Stimulated activated CD4-positive, alpha-beta T cell treated with anti-CD3 and anti-CD28 coated beads, Interleukin-15, amount 100 ng/mL, for 48 hours (primary cell): ENCODE measurements at places on chromosomes 4 and X.

- DNase-seq: no peak
These were observed 87.1 kb downstream of the TMEM131L start for GRCh38 chr4:153553155-153553818.

GRCh38 chr4:21469438-21470300, 478.9 kb downstream of the KCNIP4 start:
- no peak for DNase-seq

- DNase-seq: no peak
These were observed 47.1 kb upstream of the NPY2R start for GRCh38 chr4:155161357-155161756.

GRCh38 chr4:16443504-16444088, 217.3 kb upstream of the TAPT1 start:
- no peak for DNase-seq

- no peak for DNase-seq
These were observed 734.2 kb downstream of the RAPGEF2 start for GRCh38 chr4:159837071-159837470.

GRCh38 chr4:32435308-32435707, 1715.1 kb downstream of the PCDH7 start:
- no peak for DNase-seq

DNA sequence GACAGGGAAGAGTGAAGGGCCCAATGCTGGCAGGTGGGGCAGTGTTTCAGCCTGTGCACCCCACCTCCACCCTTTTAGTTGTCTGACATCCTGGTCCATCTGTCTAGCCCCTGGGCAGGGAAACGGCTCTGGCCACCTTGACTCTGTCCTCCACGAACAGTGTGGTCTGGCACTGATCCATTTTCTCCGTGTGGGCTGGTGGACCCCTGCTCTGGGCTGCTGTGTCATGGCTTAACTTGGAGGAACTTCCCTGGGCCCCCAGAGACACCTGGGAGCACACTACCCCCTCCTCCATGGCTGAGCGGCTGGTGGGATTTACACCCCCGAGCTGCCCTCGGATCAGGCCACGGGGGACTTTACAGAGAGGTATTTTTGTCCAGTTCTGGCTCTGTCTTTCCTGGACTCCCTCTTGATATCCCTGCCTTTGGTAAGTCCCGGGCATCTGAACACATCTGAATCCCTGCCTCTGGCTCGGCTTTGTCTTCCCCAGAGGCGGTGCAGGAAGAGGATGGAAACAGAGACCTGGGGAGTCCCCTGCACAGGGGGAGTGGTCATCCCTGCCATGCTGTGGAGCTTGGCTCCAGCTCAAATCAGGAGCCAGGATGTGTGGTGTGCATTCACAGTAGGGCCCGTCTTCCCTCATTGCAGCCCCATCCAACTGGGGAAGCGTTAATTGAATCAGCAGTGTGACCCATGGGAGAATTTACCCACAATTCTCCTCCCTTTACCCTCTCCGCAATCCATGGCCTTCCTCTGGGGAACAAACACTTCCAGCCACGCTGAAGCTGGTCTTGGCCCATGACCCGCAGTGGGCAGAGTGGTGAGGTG, 6.3 kb upstream of the NKX1-1 start:
- no peak for DNase-seq

- no peak for DNase-seq
These were observed 2.3 kb downstream of the IKBKG start for GRCh38 chrX:154549766-154550165.

- no peak for DNase-seq
These were observed 82.2 kb downstream of the KLF8 start for GRCh38 chrX:56314334-56314733.

DNA sequence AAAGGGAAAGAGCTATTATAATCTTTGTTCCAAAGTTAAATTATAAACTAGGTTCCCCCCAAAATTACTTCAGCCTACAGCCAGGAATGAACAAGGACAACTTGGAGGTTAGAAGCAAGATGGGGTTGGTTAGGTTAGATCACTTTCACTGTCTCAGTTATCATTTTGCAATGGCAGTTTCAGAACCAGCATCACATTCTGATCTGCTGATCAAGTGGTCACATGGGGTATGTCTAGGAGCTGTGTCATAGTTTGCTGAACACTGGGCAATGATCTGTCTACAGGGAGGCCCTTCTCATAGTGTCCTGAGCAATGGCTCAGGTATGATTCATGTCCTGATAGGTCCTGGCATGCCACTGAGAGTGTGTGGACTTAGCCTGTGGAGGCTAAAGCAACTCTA, 41.6 kb upstream of the XIAP start:
- DNase-seq: no peak

GRCh38 chr4:158094413-158095134, 78.3 kb downstream of the GASK1B start:
- DNase-seq: no peak

DNA sequence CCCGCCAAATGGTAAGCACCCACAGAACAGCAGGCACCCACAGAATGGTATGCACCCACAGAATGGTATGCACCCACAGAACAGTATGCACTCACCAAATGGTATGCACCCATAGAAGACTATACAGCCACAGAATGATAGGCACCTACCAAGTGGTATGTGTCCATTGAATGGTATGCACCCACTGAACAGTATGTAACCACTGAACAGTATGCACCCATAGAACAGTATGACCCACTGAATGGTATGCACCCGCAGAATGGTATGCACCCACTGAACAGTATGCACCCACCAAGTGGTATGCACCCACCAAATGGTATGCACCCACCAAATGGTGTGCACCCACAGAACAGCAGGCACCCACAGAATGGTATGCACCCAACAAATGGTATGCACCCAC, 40.1 kb downstream of the CCDC149 start:
- DNase-seq: no peak

GRCh38 chrX:138939038-138939437, 227.5 kb upstream of the FGF13 start:
- no peak for DNase-seq

GRCh38 chr4:113469023-113469390, 292.5 kb downstream of the CAMK2D start:
- DNase-seq: no peak

DNA sequence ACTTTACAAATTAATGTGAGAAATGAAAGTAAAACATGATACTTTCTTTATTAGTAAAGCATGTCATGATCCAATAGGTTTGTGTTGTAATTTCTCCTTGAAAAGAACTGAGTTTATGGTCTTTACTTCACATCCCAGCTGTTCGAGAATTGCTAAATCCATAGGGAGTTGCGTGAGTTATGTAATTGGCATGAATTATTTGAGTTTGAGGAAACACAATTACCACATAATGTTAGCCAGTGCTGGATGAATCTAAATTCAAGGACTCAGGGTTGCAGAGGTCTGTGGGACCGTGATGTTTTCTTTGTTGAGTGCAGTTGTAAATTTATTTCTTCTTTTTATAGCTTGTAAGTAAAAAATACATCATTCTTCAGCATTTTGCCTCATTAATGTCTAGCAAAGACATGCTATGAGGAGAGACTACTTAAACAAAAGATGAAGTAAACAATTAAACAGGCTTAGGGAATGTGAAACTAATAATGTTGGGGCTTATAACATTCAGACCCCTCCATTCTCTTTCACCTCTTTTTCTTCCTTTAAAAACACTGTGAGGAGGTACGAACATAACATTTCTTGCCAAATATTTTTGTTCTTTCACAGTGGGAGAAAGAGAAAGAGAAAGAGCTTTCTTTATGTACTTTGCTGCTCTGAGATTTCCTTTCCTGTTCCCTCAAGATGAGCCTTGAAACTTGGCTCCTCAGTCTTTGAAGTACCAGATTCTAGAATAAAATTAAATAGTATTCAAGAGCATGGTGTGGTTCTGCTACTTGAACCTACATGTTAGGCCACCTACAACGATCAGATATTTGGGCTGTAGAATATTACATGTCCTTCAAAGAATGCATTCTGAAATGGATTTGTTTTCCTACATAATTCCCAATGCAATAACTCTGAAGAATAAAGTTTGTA, 159.6 kb upstream of the ANK2 start:
- DNase-seq: no peak

GRCh38 chrX:110987292-110987691, 108.7 kb upstream of the PAK3 start:
- DNase-seq: no peak

DNA sequence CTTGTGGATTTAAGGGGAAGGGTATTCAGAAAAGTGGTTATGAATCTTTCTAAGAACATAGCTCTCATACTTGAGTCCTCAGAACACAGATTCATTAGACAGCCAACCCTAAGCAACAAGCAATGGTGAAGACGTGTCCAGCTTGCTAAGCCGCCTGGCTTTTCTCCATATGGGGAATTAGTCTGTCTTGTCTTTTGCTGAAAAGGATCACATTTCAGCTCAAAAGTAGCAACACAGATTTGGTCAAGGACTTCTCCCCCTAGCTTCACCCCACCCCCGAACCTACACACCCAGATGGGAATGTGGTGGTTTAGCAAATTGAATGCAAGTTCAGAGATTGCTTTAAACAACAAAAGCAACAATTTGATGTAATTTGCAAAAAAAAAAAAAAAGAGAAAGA, 103.3 kb upstream of the RASGEF1B start:
- DNase-seq: no peak

GRCh38 chrX:119158226-119158625, 30.6 kb upstream of the KIAA1210 start:
- DNase-seq: no peak

- no peak for DNase-seq
These were observed 460.3 kb downstream of the ZIC3 start for GRCh38 chrX:138026211-138026610.

GRCh38 chrX:35699642-35700041, 98.5 kb upstream of the MAGEB16 start:
- DNase-seq: no peak

GRCh38 chrX:97234471-97235081, 350.9 kb downstream of the RPA4 start:
- DNase-seq: no peak

- DNase-seq: no peak
These were observed 110.7 kb downstream of the ARHGAP10 start for GRCh38 chr4:147842573-147842972.

DNA sequence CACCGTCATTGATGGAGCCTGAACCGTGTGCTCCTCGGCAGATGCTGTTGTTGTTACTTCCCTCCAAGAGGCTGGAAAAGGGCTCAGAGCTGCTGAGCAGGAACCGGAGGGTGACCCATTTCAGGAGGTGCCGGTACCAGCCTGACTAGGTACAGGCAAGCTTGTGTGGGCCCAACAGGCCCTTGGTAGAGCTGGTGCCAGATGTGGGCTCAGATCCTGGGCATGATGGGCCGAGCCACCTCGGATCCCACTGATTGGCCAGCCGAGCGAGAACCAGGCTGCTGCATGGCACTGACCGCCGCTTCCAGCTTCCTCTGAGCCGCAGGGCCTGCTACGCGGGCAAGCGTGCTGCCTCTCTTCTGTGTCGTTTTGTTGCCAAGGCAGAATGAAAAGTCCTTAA, 33.7 kb downstream of the NOP14 start:
- DNase-seq: no peak

DNA sequence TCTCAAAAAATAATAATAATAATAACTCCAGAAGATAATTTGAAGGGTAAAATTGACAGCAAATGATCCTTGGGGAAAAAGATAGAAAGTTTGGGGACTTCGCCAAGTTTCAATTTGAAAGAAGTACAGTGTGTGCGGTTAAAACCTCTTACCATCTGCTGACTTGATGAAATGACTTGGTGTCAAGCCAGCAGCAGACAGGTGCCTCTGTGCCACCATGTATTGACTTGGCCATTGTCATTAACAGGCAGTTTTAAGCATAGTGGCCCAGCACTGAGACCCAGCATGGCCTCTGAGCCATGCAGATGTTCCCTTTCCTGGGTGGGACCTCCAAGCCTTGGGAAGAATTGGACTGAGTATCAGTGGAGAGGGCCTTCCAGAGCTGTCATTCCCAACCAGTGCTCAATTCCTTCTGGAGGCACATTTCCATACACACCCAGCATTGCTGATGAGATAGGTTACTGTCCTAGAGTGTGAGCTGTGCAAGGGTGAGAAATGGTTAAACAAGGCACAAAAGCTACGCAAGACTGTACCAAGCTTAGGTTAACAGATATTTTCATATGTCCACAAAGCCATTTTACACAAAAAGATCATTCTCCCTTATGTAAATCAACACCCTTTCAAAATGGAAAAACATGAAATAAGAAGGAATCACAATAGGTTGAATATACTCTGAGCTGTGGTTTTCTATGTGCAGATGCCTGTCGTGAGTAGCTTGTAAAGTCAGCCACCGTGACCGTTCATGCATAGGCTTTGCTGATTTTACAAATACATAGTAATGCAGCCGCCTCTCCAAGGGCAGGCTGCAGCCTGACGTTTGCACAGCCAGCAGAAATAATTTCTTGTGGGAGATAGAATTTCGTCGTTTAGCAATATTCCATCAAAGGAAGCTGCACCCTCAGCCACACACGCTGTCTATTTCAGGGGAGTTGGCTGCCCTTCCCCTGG, 59.4 kb upstream of the FBXW7 start:
- DNase-seq: no peak

DNA sequence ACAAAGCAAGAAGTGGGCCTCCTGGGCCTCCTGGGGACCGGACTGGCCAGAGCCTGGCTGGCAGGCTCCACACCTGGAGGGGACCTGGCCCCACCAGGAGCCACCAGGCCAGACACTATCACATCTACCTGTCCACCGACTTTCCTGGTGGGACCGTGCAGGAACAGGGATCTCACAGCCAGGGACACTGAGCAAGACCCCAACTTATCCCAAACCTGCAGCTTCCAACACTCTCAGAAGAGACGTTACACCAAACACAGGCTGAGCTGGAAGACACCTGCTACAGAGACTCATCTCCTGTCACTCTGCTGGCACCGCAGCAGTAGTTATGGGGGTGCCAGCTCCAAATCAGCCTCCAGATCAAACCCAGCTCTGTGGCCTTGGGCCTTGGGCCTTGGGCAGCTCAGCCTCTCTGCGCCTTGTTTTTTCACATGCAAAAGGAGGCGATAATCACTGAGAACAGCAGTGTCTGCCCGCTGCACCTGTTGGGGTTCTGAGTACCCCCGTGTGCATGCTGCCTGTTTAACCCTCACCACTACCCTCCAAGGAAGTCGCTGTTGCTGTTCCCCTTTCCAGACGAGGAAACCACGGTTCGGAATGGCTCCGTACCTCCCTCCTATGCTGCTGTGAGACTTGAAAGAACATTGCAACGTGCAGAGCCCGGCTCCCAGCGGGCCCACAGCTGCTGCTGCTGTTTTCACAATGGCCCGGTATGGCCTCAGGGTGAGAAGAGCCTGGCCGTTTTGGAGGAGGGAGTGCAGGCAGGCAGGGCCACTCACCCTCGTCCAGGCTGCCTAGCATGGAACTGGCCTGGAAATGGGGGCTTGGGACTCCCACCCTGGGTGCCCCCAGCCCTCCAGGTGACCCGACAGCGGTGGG, 69.6 kb downstream of the ADRA2C start:
- no peak for DNase-seq

DNA sequence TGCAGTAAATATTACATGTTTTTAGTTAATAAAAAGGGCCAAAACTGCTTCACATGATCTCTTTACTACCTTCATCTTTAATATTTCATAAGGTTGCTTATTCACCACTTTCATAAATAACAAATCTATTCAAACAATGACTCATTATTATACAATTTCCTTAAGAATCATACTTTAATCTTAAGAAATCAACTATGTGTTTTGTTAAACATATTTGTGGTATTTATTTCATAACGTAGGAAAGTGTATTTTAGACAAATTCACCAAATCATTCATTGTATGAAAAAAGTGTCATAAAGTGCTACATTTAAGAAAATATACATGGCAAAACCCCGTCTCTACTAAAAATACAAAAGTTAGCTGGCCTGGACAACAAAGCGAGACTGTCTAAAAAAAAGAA, 150.5 kb upstream of the RXFP1 start:
- DNase-seq: no peak
